Bladder microvascular endothelial cell (primary cell): ENCODE measurements at places on chromosomes 2 and 18. TPM values are rescaled to one million over a fixed set of nuclear protein-coding genes. Genes with fewer than 3 reads are reported as not detected.

SLC35G4 gene
- not detected in 2 replicates for total RNA-seq

NT5C1B gene
- total RNA-seq: not detected in 2 replicates

SERPINB12 gene
- total RNA-seq: not detected in 2 replicates

DNAJC5G gene
- 0.16 and 4.4 TPM in 2 replicates for total RNA-seq

CYP26B1 gene
- 0.16 and 1.2 TPM in 2 replicates for total RNA-seq

FARSB gene
- total RNA-seq: 5.7 and 9.9 TPM in 2 replicates
